ENCODE measurements at places on chromosomes 16 and 17.

- DNase-seq = no peak
These were observed 312.7 kb upstream of the CCL2 start for GRCh38 chr17:33942414-33942813.

- DNase-seq = no peak
These were observed 17.1 kb upstream of the PHF12 start for GRCh38 chr17:28968231-28968913.

DNA sequence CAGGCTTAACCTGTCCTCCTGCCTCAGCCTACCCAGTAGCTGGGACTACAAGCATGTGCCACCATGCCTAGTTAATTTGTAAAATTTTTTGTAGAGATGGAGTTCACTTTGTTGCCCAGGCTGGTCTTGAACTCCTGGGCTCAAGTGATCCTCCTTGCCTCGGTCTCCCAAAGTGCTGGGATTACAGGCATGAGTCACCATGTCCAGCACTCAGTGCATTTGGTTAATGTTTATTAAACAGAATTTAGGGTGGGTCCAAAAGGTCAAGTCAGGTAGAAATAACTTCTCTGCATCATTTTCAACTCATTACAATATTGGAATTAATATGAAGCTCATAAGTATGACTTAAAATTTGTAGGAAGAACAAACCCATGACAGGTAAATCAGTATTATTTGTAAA is 55.7 kb downstream of the RHOT1 start:
- DNase-seq = no peak

DNA sequence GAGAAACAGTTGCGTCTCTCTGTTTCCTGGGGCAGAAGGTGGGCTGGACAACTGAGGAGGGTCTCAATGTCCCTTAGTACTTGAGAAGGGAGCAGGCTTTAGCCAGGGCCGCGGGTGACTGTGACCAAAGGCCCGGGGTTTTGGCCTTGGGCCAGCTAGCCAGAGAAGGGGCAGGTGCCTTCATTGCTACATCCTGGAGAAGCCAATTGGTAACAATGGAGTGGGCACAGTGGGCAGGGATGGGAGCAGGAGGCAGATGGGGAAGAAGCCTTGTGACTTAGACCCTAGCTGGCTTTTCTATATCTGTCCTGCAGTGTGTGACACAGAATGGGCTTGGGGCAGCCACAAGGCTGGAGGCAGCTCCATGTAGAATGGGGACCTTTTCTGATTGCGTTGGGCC is 46.0 kb downstream of the CLEC16A start:
- DNase-seq = no peak

DNA sequence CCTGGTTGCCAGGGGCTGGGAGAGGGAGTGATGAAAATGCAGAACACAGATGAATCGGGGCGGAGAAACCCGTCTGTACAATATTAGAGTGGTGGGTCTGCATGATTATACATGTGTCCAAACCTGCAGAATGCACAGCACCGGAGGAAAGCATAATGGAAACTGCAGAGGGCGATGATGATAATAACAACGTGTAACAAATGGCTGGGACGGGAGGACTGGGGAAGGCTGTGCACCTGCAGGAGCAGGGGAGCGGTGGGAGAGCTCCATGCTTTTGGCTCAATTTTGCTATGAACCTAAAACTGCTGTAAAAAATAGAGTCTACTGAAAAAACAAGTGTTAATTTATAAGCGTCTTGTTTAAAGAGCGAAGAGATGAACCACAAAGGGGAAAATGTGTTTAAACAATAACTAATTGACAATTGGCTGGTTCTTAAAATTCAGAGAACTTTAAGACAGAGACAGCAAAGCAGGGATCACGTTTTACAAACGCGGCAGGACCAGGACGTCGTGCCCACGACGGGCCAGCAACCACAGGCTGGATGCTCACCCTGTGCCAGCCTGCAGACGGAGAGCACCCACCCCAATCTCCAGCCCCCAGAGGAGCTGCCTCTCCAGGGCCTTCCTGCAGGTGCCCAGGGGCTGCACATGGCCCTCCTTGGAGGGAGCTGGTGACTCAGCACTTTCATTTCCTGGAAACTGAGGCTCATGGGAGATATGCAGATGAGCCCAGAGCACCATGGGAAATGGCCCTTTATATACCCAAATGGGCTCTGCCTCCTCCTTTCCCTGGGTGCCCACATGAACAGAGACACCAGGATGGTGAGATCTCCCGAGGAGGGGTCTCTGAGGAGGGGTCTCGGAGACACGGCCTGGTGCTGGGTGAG is at the start of gene TEX19:
TSS of gene TEX19 (plus strand) at position 783 of the 886 bp plus-strand sequence. CDS start 2,904 bp downstream, outside the sequence.
- DNase-seq = no peak

GRCh38 chr16:20364051-20364450 is 11.5 kb upstream of the UMOD start:
- DNase-seq = no peak

DNA sequence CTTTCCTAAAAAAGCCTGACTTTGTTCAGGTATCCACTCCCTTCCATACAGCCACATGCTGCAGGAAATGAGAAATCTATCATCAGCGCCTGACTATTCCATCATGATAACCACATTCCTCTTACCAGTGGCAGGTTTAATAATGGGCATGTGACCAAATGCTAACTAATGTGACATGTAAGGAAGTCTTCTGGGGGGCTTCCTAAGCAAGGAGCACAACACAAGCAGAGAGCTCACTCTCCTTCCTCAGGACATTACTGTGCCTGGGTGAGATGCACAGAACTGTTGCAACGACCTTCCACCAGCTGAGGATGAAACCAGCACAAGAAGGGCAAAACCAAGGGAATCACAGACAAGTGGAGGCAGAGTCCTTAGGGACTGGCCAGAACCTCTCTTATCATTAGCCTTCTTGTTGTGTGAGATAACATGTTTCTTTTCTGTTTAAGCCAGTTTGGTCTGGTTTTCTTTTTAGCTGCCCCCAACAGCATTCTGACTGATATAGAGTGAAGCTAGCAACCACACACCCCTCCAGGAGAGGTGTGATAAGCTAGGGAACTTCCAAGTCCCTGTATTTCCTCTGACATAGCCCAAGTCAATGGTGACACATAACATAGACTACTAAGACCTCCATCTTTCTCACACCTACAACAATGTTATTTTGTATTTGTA is 16.9 kb downstream of the MYO1D start:
- no peak for DNase-seq

DNA sequence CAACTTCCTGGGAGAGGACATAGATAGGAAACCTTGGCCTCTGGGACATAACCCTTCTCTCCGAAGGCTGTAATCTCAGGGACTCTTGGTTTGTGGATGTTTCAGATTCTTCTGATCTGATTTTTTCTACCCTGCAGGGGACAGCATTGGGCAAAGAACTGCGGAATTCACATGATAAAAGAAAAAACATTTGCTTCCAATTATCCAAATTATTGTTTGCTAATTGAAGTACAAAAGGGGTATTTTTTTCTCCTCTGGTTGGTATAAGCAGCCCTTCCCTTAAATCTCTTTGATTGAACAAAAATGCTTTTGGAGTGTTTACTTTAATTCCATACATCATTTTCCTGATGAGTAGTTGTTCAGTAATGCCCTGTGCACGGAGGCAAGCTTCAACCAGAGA is 251.7 kb upstream of the IRX3 start:
- DNase-seq = no peak
